Stimulated activated CD8-positive, alpha-beta memory T cell treated with anti-CD3 and anti-CD28 coated beads, Interleukin-4, amount 100 ng/mL, for 1 hour (primary cell): ENCODE measurements at places on chromosomes 2 and 18.

DNA sequence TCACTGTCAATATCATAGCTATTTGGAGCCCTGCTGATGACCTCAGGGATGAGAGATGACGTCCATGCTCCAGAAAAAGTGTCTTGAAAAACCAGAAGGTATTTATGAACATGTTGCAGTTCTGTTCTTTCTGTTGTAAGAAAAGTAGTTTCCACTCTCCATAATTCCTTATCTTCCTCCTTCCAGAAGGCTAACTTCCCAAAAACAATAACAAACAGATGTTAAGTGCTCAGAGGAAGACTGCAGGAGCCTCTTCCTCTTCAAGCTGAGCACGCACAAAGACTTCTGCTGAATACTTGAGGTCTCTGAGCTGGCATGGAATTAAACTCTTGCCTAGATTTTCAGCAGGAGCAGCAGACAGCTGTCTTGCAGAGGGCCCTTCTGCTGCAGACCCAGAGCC lies 434.5 kb upstream of the KLHL29 start:
- DNase-seq, result no peak

DNA sequence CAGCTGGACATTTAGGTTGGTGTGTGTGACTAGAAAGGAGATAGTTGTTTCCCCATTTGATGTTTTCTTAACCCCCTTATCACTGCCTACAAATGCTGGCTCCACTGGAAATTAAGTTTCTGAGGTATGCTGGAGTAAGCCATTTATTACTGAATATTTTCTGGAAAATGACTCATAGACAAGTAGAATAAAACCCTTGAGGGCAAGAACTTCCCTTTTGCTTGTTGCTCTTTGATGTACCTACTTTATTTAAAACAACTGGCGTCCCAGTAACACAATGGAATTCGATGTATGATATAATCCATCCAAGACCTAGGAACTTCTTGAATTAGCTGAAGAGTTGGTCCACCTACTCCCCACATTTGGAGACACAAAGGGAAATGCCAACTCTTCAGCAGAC lies 33.3 kb upstream of the SESTD1 start:
- no peak for DNase-seq

DNA sequence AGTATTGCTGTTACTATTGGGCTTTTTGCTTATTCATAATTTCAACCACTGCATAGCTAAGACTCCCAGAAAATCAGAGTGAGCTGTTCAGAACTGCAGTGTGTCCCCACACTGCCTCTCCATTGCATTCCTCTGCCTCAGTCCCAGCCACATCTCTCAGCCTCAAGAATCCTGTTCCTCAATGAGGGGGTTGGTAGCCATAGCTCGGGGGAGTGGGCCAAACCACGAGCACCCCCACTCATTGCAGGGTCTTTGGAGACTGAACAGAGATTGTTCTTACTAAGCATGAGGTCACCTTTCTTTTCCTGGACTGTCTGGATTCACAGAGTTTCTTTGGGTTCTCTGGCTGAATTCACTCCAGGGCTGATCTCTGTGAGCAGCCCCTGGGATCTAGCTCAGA lies 161.1 kb downstream of the GFPT1 start:
- DNase-seq, result no peak

DNA sequence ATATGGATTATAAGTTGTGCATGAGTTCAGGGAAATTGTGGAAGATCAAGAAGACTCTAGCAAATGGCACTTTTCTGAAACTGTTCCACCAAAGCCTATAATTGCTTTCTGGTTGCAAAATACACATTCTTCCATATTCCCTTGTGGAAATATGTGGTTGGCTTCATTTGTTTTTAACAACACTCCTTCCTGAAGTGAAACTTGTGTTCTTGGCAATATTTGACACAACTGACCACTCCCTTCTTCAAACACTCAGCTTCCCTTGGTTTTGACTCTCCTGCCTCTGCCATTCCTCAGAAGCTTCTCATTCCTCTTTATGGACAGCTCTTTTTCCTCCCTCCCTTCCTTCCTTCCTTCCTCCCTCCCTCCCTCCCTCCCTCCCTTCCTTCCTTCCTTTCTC lies 192.3 kb downstream of the PMAIP1 start:
- no peak for DNase-seq

GRCh38 chr2:35294636-35295263 lies 1060.8 kb upstream of the CRIM1 start:
- DNase-seq, result no peak

DNA sequence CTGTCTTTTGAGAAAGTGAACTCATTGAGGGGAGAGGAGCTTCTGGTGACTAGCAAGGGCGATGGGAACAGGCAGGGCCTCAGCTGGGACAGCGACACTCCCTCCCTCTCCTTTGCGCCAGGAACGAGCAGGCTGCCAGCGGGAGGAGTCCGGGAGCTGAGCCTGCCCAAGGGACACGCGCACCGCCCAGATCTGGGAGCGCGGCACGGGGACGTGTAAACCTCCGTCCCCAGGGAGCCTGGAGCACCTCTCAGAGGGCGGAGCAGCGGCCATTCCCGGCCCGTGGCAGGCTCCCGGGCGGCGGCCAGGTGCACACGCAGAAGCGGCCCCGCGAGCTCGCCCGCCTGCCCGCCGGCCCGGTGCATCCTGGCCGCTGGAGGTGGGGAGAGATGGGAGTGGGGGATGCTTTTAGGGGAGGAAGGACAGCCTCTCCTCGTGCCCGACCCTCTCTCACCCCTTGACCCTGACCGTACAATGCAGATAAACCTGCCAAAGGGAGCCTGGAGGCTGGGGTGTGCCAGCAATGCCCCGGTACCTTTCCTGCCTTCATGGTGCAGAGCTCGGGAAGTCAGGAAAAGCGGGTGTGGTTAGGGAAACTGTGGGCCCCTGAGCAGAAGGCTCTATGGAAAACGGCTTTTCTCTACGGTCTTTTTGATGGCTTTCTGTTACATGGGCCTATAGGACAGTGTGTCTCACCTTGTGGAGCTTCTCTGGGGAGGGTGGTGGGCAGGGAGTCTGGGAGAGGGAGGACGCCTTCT lies 2.2 kb downstream of the AQP4 start:
- DNase-seq, result no peak

GRCh38 chr2:54967269-54967668 lies 83.0 kb downstream of the RTN4 start:
- DNase-seq, result no peak

GRCh38 chr2:879540-879939 lies 71.1 kb upstream of the SNTG2 start:
- DNase-seq, result no peak

- DNase-seq, result no peak
Measured at GRCh38 chr2:231029563-231029962, 7.8 kb upstream of the C2orf72 start.

GRCh38 chr2:83071914-83072313 lies 1387.2 kb downstream of the SUCLG1 start:
- no peak for DNase-seq

- no peak for DNase-seq
Measured at GRCh38 chr18:50000227-50000626, 186.9 kb upstream of the ACAA2 start.

DNA sequence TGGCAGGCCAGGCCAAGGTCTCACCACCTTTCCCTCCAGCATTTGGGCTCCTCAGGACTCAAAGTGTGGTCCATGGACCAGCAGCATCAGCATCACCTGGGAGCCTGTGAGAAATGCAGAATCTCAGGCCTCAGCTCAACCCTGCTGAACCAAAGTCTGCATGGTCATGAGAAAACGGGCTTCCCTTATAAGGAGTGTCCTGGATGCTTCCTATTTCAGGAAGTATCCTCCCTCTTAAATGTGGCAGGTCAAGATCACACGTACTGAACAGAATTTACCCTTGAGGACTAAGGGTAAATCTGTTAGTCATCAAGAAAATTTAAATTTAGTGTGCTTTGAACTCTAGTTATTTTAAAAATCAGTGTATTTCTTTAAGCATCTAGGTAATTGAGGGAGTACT lies 11.8 kb downstream of the CD8A start:
- DNase-seq, result no peak

DNA sequence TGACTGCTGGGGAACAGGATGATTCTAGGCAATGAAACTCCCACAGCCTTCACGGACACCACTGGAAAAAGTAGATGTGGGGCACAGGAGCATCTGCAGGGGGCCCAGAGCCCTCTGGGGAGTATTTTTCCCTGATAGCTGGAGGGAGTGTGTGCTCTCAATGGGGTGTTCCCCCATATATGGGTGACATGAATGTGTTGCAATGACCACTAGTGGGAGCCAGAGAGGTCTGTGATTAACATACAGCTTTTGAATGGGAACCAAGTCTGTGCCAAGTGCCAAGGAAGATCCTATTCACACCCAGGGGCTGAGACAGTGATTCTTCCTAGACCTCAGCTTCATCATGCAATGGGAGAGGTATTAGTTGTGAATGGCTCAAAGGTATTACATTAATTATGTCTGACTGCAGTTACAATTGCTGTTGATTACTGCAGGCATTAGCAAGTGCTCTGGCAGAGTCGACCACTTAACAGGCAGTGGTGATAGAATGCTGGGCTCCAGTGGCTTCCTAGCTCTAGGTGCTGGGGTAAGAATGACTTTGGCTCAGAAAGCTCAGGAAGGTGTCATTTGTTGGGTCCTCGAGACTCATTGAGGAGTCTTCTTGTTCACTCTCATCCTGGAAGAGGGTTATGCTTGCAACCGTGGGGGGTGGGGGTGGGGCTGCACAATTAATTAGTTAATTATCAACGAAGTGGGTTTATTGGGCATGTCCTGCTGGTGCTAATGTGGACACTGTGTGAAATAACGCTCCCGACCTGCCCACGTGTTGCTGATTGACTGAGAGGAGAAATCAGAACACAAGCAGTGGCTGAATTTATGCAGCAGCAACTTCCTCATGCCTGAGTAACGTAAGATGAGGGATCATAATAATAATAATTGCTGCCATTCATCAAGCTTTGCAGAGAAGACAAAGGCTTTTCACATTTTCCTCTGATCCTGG lies 194.1 kb downstream of the CLIP4 start:
- DNase-seq, result no peak

DNA sequence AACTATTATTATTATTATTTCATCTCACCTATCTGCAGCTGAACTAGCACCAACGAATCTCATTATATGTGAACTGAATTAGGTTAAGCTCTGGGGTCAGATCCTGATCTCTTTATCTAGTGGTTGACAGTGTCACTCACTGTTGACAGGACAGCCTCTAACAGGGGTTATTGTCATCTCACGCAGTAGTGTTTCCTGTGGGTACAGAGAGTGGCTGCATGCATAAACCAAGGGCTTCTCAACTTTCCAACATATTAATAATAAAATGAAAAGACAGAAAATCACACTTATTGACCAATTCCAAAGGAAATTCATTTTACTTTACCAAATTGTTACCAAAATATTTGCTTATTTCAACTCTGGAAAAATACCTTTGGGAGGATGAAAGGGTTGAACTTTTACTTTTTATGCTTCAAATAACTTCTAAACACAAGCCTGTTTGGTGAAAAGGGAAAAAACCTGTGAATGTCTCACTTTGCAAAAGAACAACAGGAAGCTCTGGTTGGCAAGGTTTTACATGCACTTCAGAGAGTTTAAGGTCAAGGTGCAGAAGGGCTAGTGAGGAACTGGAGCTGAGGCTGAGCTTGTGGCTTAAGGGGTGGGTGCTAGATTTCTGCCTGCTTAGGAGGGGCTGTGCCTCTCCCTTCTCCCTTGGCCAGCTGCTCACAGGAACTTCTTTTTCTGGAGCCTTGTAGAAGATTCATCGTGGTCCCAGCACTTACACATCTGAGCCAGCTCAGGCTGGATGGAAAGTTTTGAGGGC lies 72.6 kb downstream of the CTAGE1 start:
- DNase-seq, result no peak

GRCh38 chr2:232439758-232440135 lies 16.2 kb upstream of the ALPI start:
- no peak for DNase-seq

DNA sequence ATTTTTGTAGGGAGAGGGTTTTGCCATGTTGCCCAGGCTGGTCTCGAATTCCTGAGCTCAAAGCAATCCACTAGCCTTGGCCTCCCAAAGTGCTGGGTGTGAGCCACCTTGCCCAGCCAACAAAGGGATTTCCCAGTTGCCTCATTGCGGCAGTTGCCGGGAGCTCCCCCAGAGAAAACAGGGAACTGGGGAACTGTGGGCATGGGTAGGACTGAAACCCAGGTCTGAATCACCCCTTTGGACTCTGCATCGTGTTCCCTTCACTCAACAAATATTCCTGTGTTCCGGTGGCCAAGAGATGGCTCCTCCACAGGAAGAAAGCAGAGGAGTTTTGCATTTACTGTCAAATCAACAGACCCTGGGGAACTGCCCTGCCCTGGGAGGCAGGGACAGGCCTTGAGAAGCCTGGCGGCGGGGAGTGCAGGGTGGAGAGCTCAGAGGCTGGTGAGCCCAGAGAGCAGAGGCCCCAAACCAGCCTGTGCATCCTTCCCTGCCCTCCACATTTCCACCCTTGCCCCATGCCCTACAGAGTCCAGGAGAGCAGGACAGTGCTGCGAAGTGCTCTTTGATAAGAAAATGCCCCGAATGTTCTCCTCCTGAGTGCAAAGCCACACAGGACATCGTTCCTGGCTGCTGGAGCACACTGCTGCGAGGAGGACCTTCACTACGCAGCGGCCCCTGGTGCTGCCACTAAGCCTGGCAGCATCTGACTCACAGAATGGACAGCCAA lies 24.9 kb downstream of the MYO7B start:
- no peak for DNase-seq

DNA sequence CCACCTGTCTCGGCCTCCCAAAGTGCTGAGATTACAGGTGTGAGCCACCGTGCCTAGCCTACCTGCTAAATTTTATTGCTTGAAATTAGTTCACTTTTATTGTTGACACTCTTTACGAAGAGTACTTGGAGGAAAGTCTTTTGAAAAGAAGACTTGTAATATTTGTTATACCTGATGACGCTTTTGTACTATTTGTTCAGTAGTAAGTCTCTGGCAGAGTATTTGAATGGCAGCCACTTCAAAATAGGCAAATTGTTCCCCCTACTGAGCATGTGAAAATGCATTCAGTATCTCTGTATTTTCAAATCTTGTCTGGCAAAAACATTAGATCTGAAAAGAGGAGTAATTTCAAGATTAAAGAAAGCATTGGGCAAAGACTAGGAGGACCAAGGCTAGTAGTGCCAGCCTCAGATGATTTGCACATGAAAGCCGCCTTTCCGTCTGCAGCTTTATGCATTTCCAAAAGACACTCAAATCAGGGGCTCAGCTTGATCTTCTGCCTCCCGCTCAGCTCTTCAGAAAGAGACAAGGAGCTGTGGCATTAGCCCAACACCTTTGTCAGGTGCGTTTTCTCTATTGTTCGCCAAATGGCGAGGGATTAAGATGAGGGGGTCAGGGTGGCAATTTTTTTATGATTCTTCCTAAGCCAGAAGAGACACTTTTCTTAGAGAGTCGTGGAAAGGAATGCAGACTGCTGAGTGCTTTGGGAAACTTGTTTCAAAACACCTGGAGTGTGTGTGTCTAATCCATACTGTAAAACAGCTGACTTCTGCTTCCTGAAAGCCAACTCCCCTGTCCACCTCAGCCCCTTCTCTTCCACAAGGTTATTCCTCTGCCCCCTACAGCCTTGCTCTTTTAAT lies 18.8 kb upstream of the FOXI3 start:
- DNase-seq, result no peak
